Cerebellar nuclear complex (tissue), 1 donor: ENCODE measurements at places on chromosomes 2 and 18.

DNA sequence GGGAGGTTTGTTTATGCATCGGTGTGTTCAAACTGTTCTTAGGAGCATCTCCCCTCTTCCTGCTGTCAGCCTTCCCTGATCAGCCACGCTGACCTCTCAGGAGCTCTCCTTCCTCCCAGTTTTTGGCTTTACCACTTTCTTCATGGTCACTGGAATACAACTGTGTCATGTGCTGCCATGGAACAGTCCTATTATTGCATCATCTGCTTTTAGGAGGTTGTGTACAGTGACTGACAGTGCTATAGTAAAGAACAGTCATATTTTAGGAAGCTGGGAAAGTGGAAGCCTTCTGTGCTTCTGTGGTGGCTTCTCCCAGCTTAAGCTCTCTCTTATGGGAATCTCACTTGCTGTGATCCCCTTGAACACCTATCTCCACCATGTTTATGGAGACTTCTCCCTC lies 165.5 kb downstream of the TPGS2 start:
- no peak for DNase-seq

DNA sequence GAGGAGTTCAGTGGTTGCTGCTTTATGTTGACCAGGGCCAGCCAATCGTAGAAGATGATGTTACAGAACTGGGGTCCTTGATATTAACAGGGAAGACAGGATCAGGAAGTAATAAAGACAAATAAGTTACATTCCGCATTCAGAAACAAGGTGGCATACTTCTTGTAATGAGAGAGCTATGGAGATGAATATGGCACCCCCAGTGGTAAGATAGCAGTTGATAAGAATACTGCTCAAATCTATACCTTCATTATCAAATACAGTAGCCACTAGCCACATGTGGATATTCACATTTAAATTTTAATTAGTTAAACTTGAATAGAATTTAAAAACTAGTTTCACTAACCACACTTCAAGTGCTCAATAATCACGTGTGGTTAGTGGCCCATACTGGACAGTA lies 290.4 kb upstream of the RBMS1 start:
- no peak for DNase-seq

DNA sequence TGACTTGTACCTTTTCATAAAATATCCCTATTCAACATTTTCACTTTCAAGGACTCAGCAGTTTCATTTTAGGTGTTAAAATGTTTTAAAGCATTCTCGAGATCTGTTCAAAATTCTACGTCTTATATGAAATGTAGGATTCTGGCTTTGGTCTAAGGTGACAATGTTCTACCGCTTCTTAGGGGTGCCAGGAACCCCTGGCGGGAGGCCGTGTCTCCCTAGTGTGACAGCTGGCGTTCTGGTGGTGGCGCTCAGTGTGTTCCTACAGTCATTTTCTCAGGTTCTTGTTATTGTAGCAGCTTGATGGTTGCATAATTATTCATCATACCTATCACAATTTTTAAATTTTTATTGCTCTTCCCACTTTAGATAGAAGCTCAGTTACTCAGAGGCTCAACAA lies 204.6 kb downstream of the AGAP1 start:
- DNase-seq = no peak

DNA sequence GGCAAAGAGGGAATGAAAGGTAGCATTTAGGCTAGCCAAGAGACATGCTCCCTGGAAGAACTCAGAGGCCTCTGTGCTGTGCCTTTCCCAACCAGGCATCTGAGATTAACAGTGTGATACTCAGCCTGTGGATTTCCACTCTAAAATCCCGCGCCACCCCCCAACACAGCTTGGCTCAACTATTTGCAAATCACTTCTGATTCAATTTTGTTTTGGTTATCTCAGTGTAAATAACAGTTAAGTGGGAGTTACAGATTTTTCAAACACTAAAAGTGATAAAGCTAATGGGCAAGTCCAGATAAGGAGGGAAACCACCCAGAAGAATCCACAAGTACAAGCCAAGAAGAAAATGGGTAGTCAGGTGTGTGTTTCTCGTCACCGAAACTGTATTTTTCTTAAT lies 1.4 kb upstream of the NRP2 start:
- DNase-seq = no peak

DNA sequence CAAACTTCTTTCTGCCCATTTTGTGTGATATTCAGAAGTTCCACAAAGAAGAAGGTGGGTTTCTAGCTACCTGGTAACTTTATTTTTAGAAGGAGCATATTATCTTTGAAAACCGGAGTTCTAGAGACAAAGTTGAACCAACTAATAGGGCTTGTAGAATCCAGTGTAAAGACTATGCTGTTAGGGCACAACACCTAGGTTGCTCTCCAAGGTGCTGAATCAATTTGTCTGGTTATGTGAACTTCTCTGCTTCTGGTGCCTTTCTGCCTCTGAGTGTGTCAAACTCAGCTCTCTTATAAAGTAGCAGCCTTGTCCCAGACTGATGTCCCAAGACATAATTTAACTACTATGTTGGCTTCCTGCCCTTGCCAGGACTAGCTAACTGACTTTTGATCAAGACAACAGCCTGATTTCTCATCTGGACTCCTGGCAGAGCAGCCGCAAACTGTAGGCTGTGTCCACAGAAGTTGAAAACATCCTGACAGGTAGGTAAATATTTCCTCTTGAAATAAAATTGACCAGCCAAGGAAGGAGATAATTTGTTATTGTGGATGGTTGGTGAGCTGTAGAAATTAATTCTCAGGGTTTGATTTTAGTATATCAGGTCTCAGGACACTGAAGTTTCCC lies 119.4 kb downstream of the CYRIA start:
- no peak for DNase-seq

DNA sequence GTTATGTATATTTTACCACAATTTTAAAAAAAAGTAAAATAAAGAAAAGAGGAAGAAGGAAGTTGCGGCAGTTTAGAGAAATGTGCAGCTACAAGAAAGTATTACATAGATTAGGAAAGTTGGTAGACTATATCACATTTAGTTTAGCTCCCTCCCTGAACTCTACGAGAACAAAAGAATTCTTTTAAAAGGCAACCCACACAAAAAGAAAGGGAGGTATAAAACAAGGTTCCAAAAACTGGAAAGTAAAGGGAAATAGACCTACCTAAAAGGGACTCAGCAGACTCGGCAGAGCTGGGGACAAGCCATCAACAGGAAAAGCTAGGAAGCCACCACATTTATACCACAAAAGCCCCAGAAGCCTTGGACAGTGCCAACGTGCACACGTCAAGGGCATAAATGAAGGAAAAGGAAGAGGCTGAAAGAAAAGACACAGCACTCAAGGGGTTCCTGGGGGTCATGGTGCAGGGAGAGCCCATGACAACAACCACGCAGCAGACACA lies 9.1 kb downstream of the TMEM127 start:
- DNase-seq = no peak

- DNase-seq = no peak
These were observed 68.8 kb downstream of the LTBP1 start for GRCh38 chr2:33015421-33016142.

DNA sequence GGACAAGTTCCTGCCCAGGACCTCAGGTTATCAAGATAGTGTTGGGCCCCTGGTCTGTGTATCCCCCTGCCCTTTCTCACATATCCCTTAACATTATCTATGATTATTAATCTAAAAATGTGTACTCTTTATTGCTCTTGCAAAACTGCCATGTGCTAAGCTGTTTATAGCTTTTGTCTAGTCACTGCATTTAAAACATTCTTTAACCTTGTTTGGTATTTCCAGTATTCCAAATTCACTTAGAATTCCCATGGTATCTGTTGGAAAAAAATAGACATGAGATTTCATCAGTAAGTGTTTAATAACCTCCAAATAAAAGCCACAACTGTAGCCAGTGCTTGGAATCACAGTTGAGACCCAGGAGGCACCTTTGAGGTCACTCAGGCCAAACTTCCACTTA lies 16.2 kb upstream of the GLS start:
- no peak for DNase-seq

GRCh38 chr2:127695491-127696472 lies 5.5 kb upstream of the SFT2D3 start:
- DNase-seq = no peak
